ENCODE measurements at places on chromosomes 5 and 9.
A peak's percentile ranks its signal among the peaks of the same experiment; 100 is the strongest.

GRCh38 chr9:21016701-21017491 is 14.5 kb downstream of the HACD4 start:
- DNase-seq: peak; percentile 56

DNA sequence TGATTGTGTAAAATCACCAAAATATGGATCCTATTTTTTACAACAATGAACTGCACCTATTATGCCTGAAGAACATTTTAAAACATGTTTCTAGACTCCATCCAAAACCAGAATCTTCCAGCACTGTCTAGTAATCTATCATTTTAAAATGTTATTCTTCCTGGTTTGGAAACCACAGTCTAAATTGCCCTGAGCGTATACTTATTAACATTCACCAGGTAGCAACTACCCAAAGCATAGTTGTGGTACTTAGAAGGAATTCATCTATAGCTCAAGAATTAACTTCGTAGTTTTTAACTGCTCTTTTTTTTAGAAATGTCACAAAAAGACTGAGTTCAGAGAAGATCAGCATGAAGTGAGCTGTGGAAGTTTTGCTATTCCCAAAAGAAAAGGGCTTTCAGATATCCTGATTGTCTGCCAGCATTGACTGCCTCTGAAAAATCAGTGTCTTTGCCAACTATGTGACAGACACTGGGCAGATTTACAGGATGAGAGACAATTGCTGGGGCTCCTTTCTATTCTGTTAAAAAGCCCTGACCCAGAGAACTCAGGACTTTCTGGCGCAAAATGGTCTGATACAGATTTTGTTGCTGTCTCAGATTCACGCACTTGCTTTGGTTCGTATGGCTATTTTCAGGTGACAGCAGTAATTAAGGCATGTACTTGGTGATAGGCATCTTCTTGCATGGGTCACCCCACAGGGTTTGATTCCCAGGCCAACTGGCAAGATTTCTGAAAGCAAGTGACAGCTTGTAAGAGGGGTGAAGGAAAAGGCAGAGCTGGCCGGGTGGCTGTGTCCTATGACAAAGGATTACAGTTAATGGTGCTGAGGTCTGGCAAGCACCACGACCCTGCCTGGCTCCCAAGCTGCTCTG is 152.5 kb upstream of the RAI14 start:
- DNase-seq: no peak

GRCh38 chr5:139376364-139376763 is 6.7 kb downstream of the SLC23A1 start:
- DNase-seq: no peak

GRCh38 chr5:78925129-78925876 is 59.8 kb downstream of the ARSB start:
- no peak for DNase-seq

DNA sequence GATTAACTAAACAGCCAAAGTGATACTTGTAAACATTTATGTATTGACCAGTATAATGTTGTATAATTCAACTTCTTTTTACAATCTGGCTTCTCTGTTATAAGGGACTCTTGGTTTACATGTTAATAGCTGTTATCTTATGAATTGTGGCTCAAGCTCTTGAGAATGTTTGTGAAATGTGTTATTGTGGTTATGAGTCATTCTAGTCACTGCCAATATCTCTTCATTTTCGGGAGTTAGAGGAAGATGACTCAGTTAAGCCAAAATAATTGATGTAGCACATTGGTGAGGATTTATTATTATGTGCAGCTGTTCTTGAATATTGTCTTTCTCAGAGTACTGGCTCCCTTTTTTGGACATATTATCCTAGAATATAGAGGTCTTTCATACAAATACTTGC is 655.2 kb upstream of the RIOK2 start:
- peak; percentile 68 for DNase-seq

- no peak for DNase-seq
Observed at GRCh38 chr9:3490957-3491356, 34.8 kb downstream of the RFX3 start.

- no peak for DNase-seq
Observed at GRCh38 chr5:83991566-83992224, 271.0 kb upstream of the HAPLN1 start.

DNA sequence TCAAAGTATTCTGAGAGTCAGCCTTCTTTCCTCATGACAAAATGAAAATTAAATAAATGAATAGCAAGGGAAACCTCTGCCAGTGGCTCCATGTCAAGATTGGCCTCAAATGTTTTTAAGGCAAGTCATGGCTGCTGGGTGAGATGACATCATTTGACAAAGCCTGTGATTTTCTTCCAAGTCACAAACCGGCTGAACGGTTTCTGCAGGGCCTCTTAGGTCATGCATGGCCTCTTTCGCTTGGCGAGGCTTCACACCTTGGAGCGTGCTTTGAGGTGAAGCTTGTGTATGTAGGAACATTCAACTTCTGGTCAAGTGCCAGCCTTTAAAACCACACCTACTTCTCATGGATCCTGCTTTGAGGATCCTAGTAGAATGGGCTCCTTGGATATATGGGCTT is 161.0 kb upstream of the ZNF618 start:
- peak; percentile 53 for DNase-seq

GRCh38 chr9:33065157-33066076 is 11.1 kb downstream of the SMU1 start:
- DNase-seq: no peak

- no peak for DNase-seq
Observed at GRCh38 chr5:171714851-171715250, 70.8 kb upstream of the SMIM23 start.

GRCh38 chr9:2215921-2216441 is 200.8 kb downstream of the SMARCA2 start:
- DNase-seq: no peak

DNA sequence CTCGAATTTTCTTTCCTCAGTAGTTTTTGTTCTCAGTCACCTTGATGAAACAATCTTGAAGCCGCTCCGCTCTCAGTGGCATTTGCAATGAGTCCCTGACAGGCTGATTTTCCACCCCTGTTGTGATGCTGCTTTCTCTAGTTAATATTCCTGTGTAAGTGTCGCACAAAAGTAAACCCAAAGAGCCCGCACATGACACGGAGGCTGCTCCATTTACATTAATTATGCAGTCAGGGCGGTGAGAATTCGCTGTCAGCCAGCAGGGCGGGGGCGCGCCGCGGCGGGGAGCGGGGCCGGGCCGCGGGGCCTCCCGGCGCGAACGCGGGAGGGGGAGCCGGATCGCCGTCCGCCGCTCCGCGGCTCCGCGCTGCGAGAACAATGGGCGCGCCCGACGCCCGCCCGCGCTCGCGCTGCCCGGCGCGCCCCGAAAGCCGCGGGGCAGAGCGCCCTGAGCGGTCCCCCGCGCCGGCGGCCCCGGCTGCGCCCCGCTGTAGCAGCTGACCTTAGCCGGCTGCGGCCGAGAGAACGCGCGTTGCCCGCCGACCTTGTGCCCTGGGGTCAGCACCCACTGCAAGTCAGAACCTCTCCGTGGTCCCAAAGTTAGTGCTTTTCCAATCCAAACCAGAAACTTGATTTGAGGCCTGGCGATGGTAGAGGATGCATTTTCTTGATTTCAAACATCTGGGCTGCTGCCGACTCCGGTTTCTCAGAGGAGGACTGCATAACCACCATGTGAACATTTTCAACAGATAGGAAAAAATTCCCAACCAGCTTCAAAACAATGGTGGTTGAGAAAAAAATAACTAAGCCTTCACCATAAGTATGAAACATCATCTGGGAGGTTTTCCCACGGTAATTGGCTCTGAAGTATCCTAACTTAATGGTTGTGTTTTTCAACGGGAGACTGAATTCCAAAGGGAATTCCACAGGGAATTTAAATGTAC is 142.6 kb downstream of the PBX3 start:
- peak; percentile 33 for DNase-seq

- no peak for DNase-seq
Observed at GRCh38 chr5:138875552-138875875, 379 bp upstream of the LRRTM2 start.

DNA sequence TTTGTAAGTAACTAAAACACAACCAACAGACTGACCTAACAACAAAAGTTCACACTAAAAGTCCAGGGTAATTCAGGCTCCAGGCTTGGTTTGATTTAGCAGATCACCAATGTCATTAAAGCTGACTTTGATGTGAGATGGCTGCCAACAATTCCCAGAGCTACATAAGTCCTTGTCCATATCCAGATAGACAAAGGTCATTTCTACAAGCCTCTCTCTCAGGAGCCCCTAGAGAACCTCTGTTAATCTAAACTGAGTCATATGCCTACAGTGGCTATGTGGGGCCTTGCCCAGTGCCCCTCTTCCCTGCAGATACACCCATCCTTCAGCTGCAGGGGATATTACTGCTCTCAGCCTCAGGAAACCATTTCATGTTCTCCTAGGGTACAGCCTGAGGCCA is 18.2 kb upstream of the ANP32B start:
- DNase-seq: no peak

- DNase-seq: no peak
Observed at GRCh38 chr9:124120272-124120671, 108.7 kb downstream of the LHX2 start.

GRCh38 chr9:93869863-93870262 is 85.3 kb downstream of the BARX1 start:
- DNase-seq: no peak
